Omental fat pad (tissue), 4 donors: ENCODE measurements at places on chromosomes 1 and 21. TPM values are rescaled to one million over a fixed set of nuclear protein-coding genes. Genes with fewer than 3 reads are reported as not detected.

The CASQ2 gene
- 1.9 TPM for total RNA-seq

The ASCL5 gene
- not detected for total RNA-seq

The SLC25A33 gene
- total RNA-seq = 15.6 TPM

The PLD5 gene
- total RNA-seq = 0.79 TPM

The GBP6 gene
- total RNA-seq = not detected

The TNN gene
- total RNA-seq = 0.31 TPM
